Cortex of kidney (tissue), 1 donor: ENCODE measurements at places on chromosomes 5 and 9.

DNA sequence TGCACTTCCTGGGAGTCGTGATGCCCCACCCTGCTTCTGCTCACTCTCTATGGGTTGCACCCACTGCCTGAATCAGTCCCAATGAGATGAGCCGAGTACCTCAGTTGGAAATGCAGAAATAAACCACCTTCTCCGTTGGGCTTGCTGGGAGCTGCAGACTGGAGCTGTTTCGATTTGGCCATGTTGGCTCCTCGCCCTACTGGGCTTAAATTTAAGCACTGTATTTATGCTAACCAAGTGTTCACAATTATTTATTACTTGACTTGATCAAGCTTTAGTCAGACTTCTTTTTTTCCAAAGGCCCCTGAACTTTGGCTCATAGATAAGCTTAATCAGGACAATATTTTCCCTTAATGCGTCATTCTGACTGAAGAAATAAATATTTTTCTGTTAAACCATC lies 1072.4 kb upstream of the CDH9 start:
- no peak for DNase-seq

DNA sequence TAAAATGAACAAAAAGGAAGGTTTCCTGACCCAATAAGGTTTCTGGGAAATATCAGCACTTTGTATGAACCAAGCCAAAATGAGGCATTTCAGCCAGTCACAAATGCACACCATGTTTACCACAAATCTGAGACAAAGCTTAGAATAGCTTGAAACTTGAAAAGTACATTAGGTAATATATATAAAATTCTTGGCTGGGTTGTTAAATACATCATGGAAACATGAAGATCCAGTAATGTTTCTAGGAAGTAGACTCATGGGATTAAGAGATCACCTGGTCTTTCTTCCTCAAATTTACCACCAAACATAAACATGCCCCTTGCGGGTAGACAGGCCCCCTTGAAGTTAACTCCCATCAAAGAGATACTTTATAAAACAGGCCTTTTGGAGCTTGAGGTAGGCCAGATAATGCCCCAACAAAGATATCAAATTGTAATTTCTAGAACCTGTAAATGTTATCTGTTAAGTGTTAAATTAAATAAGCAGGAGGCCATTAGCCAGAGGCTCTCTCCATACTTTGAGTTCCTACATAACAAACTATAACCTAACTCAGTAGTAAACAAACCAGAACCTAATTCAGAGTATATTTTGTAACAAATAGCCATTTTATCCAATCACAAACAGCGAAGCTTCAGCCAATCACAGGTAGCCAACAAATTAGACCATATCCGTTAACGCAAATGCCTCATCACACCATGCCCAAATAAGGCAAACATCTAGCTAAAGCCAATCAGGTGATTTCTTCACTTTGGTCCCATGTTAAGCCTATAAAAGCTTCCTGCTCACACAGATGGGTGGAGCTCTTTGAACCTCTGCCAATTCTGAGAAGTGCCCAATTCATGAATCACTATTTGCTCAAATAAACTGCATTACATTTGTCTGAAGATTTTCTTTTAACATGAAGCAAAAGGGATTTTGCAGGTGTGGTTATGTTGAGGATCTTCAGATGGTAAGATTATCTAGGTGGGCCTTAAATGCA lies 127.9 kb upstream of the TARS1 start:
- no peak for DNase-seq

- no peak for DNase-seq
Measured at GRCh38 chr5:129747572-129748407, at the start of gene MINAR2. TSS of gene MINAR2 (plus strand) at chr5:129748094. CDS start at chr5:129748191, 97 bp downstream.

DNA sequence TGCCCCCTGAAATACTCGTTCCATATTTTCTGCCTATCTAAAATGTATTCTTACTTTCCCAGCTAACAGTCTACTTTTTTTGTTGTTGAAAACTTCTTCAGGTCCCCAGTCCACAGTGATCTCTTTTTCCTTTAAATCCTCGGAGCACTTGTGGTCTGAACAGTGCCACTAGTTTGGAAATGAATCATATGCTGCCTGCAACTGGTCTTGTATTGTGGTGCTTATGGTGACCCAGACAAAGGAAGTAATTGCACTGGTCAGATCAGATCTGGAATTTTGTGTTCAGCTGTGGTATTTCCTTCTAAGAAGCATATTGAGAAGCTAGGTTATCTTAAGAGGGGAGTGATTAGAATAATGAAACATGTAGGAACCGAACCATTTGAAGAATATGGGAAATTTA lies 2.9 kb downstream of the UNC13B start:
- DNase-seq: no peak

- no peak for DNase-seq
Measured at GRCh38 chr9:68551191-68551590, 10.5 kb upstream of the TMEM252 start.

DNA sequence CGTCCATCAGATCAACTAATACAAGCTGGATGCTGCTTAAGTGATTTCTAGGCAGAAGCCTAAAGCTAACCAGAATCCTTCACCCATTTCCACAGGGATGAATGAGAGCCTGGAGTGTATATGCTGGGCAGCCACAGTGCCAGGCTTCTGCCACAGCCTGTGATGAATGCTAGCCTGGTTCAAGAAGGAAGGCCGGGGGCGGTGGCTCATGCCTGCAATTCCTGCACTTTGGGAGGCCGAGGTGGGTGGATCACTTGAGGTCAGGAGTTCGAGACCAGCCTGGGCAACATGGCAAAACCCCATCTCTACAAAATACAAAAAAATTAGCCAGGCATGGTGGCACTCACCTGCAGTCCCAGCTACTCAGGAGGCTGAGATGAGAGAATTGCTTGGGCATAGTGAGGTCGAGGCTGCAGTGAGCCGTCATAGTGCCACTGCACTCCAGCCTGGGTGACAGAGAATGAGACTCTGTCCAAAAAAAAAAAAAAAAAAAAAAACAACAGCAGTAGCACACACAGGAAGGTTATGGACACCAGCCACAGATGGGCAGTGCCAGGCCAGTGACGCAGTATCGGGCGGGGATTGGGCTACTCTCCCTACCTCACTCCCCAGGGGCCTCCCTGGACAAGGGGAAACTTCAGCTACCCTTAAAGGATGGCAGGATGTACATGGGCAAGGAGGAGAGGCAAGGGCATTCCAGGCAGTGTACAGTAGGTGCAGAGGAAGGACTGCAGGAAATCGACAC lies 23.1 kb upstream of the HMCN2 start:
- DNase-seq: no peak

DNA sequence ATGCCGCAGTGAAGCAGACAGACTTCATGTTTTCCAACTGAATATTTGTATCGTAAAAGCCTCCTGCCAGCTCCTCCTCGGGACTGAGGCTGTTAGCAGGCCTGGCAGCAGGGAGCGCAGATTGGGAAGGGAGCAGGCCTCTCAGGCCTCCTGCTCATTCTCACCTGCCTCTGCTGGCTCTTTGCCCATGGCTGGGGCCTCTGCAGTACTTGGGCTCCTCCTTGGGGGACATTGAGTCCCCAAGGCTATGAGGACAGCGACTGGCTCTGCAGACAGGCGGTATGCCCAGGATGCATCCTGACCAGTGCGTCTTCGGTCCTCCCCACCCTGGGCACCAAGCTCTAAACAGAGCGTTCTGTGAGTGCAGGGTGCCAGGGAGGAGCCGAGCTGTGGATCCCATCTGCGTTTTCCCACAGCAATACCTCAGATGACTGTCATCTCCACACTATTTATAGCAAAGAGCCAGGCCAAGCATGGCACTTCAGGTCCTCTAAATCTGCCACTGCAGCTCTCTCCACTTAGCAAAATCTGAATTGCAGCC lies 38.7 kb downstream of the TSTD2 start:
- no peak for DNase-seq

DNA sequence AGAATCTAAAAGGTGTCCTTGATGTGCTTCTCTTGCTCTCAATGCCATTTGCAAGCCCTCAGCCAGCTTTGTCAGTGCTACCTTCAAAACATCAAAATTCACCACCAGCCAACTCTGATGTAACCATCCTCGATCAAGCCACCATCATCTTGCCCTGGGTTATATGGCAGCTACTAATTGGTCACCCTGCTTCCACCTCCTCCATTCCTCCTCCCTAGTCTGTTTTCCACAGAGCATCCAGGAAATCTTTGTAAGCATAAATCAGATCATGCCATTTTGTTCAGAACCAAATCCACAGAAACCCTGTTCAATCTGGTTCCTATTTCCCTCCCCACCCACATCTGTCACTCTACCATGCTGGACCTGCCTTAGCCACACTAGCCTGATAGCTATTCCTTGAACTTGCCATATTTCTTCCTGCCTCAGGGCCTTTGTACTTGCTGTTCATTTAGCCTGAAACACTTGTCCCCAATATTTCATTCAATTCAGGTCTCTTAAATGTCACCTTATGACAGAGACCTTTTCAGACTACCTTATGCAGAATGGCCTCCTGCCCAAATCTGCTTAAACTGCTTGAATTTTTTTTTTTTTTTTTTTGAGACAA lies 1.9 kb upstream of the B4GALT1 start:
- DNase-seq: no peak

DNA sequence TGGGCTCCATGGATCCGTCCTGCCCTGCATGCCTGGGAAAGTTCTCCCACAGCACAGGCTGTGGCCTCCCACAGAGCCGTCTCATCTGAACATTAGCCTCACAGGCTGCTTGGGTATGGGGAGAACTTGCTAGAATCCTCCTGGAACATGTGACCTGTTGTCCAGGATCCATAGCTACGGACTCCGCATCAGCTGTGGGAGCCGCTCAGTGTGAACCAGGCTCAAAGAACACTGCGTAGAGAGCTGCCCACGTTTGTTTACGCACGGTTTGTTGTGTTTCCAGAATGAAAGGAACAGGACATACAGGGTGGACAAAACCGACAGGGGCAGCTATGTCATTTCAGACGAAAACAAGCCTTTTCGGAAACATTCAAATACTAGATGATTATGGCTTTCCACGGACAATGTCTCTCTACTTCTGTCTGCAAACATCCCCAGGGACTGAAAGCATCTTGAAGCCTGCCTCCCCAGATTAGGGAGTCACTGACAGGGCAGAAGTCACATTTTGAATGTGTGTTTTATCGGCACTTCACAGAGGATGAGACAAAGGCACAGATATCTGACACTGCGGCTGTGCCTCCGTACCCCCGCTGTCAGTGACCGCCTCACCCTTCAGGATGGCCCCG lies 390.3 kb downstream of the GADD45G start:
- no peak for DNase-seq

- no peak for DNase-seq
Measured at GRCh38 chr9:92950359-92950955, 3.1 kb downstream of the FGD3 start.

DNA sequence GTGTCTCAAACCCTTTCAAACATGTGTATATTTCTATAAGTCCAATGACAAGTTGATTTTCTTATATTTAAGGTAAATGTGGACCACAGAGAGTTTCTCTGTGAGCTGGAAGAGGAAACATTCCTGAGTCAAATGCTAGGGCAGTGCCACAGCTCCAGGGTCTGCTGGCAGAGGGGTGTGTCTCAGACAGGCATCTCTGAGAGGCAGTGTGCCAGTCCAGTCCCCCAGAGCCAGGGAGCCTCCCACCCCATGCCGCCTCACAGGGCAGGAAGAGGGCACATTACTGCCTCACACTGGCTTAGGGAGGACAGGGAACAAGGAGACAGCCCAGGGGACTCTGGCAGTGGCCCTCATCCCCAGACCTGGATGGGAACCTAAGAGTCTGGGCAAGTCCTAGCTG lies 120.2 kb downstream of the TENT4A start:
- no peak for DNase-seq

DNA sequence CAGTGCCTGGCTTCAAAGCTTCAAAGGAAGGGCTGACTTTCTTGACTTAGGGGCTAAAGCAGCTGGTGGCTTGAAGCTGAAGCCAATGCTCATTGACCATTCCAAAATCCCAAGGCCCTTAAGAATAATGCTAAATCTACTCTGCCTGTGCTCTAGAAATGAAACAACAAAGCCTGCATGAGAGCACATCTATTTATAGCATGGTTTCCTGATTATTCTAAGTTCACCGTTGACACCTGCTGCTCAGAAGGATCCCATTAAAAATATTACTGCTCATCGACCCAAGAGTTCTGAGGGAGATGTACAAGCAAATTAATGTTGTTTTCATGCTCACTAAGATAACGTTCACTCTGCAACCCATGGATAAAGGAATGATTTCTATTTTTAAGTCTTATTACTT lies 6.7 kb downstream of the TMEM174 start:
- no peak for DNase-seq

DNA sequence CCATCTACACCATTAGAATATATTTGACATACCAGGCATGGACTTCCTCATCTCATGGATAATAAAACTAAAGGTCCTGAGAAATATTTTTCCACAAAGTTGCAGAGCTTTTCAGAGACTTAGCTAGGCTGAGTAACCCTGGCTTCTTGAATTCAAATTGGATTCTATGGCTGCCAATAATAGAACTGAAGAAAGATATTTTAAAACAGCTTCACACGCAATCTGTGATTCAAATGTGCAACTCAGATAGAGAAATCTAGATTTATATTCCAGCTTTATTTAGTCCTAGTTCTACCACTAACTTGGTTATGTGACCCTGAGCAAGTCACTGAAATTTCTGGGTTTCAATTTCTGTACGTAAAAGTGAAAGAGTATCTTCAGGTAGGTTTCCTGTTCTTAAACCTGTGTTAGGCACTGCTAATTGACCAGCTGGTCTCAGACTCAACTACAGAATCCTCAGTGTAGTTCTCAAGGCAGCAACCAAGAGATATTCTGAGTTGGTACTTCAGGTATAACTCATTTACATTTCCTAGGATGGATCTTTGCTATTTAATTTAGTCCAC lies 235.3 kb downstream of the GABRB2 start:
- DNase-seq: no peak

DNA sequence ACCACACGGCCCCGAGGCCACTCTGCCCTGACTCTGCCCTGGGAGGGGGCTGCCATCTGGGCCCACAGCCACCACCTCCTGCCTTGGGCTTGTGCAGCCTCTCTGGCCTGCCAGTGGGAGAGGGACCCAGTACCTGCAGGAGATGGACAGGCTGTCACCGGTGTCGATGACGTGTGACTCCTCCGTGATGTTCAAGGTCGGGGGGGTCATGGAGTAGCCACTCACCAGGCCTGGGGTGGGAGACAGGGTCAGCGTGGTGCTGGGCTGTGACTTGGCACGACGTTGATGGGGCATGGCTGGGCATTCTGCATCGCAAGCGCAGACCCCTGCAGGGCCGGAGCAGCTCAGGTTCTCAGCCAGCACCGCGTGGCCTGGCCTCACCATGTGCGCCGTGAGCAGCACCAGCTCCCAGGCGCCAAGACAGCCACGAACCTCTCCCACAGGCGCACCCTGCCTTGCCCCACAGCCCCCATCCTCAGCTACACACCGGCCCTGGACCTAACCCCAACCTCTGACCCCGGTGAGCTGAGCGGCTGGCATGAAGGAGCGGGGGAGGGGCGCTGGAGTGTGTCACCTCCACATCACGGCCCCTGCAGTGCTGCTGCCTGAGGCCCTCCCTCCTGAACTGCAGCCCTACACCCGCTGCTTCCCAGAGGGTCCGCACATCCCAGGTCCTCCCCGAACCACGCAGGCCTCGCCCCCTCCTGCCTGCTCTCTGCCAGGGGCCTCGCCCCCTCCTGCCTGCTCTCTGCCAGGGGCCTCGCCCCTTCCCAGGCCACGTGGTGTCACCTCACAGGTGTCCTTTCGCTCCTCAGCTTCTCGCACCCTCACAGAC lies 17.6 kb downstream of the FLT4 start:
- no peak for DNase-seq

- DNase-seq: no peak
Measured at GRCh38 chr9:12935714-12936113, 160.9 kb downstream of the LURAP1L start.
